ENCODE measurements at places on chromosomes 1 and 21.

DNA sequence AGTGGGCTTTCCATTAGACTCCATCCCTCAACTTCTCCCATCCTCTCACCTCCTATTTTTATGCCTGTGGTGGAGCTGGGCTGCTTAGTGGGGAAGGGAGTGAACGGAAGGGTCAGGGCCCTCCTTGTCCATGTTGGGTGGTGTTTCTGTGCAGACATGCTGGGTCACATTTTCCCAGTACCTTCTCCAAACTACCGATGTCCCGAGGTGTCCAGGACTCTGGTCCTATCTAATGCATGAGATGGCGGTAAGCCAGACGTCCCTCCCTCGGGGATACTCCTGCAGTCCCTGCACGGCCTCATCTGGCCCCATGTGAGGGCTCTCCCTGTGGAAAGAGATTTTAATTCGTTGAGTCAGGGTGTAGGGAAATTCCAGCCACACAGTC is 61.0 kb downstream of the OBSCN start:
- no peak for DNase-seq

- no peak for DNase-seq
Measured at GRCh38 chr1:29767088-29767685, 530.9 kb downstream of the PTPRU start.

DNA sequence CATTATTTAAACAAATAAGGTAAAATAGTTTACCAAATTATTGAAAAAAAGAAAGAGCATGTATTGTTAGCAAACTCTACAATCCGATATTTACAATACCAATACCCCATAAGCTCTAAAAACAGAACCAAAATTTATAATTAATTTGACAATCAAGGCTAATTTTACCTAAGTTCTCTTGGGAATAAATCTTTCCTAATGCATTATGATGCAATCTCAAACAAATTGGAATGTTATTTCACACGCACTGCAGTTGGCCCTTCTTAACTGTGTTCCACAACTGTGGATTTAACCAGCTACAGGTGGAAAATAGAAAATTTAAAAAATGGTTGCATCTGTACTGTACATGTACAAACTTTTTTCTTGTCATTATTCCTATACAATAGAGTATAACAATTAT is 300.1 kb downstream of the BRINP3 start:
- DNase-seq = no peak

GRCh38 chr21:16509476-16509875 is 779.7 kb downstream of the USP25 start:
- DNase-seq = peak; percentile 34

Measured in AG04449 (cell line).